Cortex of kidney (tissue), 1 donor: ENCODE measurements at places on chromosomes 1 and 21.

- DNase-seq: no peak
Observed at GRCh38 chr1:104259481-104259880, 509.8 kb downstream of the AMY1C start.

DNA sequence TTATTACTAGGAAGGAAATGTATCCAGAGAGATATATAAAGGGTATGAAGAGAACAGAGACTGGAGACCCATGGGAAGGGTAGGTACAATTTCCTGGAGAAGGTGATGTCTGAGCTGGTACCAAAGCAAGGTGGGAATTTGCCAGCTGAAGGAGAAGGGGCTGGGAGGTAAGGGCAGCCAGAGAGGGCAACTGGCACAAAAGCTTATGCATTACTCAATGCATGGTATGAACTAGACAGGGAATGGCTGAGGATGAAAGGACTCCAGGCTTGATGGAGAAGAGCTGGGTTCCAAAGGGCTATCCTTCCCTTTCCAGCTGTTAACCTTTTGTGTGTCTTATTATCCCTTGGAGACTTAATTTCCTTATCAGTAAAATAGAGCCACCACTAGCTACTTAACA, 113.6 kb upstream of the GADD45A start:
- no peak for DNase-seq

- no peak for DNase-seq
Observed at GRCh38 chr21:46141767-46142581, 13.4 kb downstream of the FTCD start.

GRCh38 chr1:8004803-8005573, 21.1 kb downstream of the ERRFI1 start:
- DNase-seq: no peak

DNA sequence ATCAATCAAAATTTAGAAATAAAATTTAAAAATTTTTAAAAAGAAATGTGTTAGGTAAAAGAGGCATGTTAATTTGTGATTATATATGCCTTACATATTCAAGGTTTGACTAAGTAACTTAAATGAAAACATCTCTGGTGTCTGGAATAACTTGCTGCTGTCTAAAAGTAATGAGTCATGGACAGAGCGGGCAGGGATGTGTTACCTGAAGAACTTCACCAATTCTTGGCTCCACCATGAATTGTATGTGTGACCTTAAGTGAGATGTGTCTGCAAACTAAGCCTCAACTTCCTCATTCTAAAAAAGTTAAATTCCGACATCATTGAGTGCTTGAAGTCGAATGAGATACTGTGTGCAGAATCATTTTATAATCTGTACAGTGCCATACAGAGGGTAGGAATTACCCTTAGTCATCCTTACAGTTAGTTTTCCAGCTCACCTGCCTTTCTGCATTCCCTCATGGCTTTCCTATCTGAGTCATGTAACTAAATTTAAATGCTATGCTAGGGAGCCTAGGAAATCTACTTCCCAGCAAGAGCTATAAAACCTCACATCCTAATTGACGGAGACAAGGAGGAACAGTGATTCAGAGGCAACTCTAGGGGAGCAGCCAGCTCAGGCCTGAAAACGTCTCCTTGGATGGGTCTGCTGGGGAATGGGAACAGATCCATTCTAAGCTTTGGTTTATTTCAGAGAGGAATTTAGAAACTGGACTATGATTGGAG, 100.7 kb upstream of the TSPAN2 start:
- no peak for DNase-seq

GRCh38 chr1:242199776-242200458, 201.0 kb upstream of the MAP1LC3C start:
- no peak for DNase-seq

DNA sequence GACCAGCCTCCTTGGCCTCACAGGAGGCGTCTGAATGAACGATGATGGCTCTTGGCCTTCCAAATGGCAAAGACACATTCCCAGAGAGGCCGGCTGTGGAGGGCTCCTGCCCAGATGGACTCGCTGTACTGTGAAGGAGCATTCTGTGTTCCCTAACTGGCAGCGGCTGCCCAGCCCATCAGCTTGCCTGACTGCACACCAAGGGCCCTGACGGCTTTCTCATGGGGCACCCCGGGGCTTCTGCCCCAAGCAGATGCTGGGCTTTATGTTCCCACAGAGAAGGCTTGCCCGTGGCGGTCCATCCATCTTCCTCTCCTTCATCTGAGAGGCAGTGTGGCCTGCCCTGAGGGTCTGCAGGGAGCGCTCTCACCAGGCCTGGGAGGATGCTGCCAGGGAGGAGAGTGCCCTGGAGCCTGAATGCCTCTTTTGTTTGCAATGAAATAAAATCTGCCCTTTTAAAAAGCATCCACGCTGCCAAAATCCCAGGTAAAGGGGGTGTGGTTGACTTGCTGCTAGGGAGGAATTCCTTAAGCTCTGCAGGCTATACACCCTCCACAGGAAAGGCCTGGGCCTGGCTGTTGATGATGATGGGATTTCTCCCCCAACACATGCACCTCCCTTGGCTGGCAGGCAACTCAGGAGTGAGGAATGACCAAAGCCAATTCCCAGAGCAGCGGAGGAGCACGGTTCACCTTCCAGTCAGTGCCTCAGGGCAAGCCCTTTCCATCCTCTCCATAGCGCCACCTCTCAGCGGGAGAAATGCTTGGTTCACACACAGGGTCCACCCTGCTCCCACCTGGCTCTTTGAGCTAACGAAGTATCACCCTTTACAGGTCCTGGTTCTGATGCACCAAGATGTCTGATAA, 84.6 kb upstream of the SSX2IP start:
- DNase-seq: no peak

GRCh38 chr1:237227476-237227875, 185.5 kb downstream of the RYR2 start:
- no peak for DNase-seq

DNA sequence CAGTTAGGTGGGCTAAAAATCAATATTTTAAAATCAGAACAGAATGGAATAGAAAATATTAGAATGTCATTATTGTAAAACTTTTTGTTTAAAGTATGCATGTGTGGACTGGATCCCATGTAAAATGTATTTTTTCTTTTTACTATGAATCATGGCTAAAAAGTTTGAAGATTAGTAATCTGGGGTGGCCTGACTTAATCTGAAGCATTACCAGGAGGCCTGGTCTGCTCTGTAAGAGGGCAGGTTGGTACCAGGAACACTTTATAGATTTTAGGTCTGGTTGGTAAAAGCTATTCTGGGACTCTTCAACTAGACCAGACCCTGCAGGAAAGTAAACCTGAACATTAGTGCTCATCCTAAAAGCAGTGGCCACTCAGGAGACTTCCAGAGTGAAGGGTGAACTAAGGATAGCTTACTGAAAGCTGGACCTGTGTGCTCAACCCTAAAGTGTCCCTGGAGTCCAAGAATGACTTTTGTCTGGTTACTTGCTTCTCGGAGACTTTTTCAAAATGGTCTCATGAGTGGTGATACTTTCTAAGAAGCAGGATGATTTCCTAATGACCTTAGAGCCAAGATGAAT, 16.5 kb downstream of the RGL1 start:
- no peak for DNase-seq

GRCh38 chr1:63748641-63749040, 25.2 kb upstream of the ROR1 start:
- no peak for DNase-seq

DNA sequence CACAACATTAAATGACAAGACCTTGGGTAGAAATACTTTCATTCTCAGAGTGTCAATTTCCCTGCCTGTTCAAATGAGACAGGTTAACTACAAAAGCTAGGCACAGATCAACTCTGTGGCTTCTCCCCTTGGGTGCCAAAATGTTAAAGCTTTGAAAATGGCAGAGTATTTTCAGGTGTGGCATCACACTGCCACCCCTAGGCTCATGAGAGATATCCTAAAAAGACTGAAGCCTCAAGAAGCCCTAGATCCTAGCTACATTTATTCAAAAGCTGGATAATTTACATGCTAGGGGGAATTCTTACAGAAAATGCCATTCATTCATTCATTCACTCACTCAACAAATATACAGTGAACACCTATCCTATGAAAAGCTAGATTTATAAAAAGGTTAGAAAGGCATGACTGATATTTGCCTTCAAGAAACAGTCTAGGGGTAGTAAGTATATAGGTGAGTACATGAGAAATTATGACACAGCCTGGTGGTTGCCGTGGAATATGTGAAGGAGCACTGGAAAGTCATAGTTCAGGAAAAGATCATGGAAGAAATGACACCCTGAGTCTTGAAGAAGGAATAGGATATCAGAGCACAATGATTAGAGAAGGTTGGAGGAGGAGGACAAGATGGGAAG, 15.9 kb upstream of the RAB4A start:
- no peak for DNase-seq

DNA sequence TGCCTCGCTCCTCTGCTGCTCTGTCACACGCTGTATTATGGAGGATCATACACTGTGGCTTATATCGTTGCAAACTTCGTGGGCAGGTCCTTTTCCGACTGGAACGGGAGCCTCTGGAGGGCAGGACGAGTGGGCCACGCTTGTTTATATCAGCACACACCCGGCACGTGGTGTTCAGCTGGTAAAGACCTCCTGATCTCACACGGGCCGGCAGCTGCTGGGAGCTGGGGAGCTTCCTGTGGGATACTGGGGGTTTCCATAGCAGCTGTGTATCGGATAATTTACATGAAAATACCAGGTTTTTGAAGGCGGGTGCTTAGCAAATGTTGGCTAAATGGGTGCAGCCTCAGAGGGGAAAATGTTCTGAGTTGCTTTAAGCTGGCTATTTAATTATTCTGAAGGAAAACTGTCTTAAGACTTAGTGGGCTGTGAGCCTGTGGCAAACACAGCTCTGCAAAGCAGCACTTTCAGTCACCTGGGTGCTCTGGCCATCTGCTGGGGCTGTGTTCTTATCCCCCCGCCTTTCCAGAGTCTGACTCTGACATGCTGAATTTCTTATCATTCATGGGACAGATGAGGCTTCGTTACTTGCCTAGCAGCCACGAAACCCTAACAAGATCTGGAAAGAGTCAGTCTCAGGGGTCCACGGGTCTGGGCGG, 103.6 kb upstream of the GCLM start:
- no peak for DNase-seq

DNA sequence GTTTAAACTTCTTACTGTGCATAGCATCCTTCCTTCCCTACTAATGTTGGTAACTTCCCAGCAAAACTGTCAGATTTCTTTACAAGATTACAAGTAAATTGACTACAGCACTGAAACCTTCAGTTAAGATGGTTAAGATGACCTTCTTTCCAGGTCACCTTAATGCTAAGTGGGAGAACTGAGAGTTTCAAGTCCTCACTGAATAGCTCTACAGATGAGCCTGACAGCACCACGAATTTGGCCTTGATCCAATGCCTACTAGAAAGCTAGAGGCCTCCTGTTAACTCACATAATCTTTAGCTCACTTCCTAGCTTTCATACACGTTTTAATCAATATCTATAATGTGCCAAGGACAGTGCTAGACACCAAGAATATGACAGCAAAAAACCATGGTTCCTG, 276.0 kb upstream of the PLD5 start:
- DNase-seq: no peak

DNA sequence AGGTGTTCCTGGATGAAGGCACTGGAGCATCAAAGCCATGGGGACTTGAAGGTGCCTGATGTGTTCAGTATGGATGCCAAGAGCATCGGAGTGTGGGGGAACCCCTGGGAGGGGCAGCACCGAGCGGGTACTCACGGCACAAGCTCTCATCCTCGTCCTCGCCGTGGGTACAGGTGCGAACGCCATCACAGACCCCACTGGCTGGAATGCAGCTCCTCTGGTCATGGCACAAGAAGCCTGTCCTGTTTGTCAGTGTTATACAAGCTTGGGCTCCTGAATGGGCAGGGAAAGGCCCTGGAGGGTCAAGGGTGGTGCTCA, 6.0 kb downstream of the LDLRAD1 start:
- no peak for DNase-seq

DNA sequence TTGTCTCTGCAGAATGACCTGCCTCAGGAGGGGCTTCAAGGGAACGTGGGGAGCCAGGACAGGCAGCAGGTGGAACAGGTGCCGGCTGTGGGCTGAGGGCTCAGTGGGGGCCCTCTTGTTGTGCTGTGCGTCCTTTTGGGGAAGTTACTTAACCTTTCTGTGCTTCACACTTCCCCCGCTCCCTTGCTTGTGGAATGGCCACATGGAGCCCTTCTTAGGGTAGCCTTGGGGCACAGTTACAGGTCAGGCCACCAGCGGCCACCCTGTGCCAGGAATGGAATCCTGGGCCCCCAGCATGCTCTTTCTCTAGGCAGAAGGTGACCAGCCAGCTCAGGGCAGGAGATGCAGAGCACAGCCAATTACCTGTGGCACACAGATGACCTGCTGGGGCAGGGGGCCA, 2.6 kb downstream of the IKBKE start:
- DNase-seq: no peak

GRCh38 chr1:10624256-10625050, 149.7 kb downstream of the PEX14 start:
- DNase-seq: no peak

DNA sequence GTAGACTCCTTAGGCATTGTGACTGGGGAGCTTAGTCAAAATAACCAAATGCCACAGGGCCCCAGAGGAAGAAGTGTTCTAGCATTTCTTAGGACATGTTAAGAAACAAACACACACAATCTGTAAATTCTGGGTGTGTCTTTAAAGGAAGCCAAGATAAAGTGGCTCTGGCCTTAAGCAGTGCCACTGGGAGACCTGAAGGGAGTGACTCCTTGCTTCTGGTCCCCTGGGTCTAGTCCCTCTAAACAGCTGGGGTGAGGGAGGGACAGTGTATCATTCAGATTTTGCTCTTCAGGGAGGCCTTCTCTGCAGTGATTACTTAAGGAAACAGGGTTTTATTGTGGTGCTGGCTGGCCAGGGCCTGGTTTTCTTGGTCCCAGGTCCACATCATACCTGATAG, 9.1 kb upstream of the PROK1 start:
- DNase-seq: no peak

GRCh38 chr1:33740040-33740744, 123.7 kb upstream of the HMGB4 start:
- no peak for DNase-seq

DNA sequence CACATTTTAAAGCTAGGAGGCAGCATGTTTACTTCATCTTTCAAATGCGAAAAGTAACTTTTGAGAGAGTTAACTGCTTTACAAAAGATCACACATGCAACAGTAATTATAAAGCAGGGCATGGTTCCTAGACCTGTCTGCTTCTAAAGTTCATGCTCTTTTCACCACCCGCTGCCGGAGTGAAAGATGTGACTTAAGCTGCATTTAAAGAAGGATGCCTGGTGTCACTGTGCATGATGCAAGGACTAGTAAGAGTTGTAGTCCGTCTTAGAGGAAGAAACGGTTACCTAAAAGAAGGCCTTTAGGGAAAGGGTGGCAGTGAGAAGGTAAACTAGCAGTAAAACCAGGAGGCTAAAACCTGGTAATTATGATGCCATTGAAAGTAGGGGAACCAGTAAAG, 1689.1 kb downstream of the KCNT2 start:
- no peak for DNase-seq
